ENCODE measurements at places on chromosomes 5 and 9.

DNA sequence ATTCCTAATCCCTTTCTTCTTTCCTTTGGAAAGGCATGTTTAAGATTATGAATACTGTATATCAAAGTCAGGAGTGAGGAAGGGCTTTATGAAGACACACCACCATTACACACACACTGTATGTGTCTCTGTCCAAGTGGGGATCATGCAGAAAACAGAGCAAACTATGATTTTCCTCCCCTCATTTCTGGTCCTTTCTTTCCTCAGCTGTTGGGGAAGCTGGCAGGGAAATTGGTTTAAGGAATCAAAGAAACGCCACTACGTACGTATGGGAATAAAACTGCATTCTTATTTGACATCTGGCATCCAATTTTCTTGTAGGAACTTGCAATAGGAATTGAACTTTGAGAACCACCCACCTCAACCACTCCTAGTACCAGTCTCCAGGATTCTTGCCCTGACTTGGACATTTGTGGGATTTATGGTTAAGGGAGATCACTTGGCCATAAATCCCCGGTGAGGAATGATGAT lies 125.8 kb downstream of the PDE4D start:
- no peak for DNase-seq

GRCh38 chr5:12659686-12660085 lies 755.4 kb upstream of the CTNND2 start:
- no peak for DNase-seq

DNA sequence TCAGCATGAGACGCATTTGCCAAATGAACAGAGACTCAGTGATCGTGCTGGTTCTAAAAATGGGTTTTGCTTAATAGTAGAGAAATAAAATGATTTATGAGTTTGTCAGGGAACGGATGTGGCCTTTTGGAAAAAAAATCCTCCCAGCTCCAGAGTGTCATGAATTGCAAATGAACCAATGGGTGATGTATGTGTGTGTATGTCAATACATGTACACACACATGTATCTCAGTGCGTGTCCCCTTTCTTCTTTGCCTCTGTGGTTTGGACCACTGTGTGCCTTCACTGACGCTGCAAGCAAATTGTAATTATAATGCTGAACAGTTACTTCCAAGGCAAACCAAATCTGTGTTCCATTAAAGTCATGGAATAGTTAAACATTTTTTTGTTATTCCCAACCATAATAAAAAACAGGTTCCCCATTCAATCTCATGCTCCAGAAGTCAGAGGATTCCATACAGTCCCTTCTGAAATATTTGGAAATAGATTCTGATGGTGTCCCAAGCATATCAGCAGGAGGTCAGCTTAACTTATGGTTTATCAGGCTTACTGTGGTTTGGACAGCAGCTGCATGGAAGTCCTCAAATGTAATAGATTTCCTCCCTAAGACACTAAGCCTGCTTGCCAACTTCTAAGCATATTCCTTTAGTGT lies 630.5 kb downstream of the ACTL7B start:
- no peak for DNase-seq

GRCh38 chr9:4464911-4465513 lies 25.3 kb upstream of the SLC1A1 start:
- no peak for DNase-seq

DNA sequence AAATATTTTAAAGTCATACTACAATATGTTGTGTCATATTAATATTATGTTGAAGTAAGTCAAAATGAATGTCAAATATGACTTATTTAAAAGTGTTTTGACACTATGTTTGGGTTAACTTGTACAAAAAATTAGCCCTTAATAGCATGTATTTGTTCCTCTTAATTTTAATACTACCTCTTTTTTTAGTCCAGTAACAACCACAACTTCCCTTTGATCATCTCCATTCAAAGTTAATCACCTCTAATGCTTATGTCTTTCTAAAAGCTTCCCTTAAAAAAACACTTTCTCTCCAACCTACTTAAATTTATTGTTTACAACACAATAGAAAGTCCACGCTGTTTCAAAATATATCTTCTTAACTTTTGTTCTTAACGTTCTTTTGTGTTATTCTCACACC lies 9.6 kb downstream of the SLCO4C1 start:
- DNase-seq = no peak

DNA sequence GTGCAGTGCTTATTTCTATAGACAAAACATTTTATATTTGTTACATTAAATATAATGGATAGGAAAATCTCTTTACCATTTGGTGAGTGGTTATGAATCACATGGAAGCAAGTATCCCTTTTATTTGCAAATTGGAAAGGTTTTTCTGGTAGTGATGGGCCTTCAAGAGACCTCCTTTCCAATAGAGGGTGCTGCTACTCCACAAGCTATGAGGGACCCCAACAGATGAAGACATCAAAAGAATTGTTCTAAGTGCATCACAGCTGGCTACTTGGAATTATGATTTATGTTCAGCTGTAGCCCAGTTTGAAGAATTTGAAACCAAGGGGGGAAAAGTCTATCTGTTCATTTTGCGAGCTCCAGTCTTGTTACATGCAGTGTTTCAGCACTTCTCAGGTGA lies 493.7 kb upstream of the SGCD start:
- DNase-seq = no peak

- DNase-seq = no peak
Measured at GRCh38 chr5:3376611-3377010, 219.0 kb upstream of the IRX1 start.

DNA sequence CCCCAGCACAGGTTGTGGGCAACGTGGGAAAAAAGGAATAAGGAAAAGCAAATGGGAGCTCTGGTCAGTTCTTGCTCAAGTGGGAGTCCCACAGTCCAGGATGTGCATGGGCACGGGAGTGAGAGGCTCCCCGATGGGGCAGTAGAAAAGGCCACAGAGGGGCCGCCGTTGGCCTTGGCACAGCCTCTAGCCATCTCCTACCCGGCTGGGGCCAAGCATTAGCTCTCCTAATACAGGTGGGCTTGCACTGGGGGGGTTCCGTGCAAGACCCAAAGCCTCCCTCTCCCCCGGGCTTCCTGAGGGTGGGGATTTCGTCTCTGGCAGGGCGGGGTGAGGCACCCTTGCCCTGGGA lies 212.2 kb upstream of the MVB12B start:
- no peak for DNase-seq

- no peak for DNase-seq
Measured at GRCh38 chr9:28059192-28059591, 485.9 kb upstream of the C9orf72 start.

DNA sequence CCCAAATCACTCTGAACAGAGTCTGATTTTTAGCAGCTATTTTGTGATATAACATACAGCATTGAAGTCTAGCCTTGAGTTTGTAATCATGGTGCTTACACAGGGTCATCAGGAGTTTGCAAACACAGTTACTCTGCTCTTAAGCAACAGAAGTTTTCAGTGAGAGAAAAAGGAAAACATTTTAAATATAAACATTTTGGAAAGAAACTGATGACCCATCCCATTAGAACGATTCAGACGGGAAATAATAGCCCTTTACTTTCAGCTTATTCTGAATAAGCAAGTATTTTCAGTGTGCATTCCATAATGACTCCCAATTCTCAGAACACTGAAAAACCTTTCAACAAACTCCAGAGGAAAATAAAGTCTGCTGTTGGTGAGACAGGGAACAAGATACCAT lies 46.7 kb upstream of the TMC1 start:
- no peak for DNase-seq

- DNase-seq = no peak
Measured at GRCh38 chr9:136512651-136513071, 29.8 kb upstream of the SEC16A start.

- no peak for DNase-seq
Measured at GRCh38 chr9:81028504-81028903, 660.8 kb downstream of the TLE1 start.

- no peak for DNase-seq
Measured at GRCh38 chr9:77435277-77435676, 212.8 kb downstream of the GNA14 start.

- DNase-seq = no peak
Measured at GRCh38 chr5:124729720-124730359, 16.6 kb downstream of the ZNF608 start.

DNA sequence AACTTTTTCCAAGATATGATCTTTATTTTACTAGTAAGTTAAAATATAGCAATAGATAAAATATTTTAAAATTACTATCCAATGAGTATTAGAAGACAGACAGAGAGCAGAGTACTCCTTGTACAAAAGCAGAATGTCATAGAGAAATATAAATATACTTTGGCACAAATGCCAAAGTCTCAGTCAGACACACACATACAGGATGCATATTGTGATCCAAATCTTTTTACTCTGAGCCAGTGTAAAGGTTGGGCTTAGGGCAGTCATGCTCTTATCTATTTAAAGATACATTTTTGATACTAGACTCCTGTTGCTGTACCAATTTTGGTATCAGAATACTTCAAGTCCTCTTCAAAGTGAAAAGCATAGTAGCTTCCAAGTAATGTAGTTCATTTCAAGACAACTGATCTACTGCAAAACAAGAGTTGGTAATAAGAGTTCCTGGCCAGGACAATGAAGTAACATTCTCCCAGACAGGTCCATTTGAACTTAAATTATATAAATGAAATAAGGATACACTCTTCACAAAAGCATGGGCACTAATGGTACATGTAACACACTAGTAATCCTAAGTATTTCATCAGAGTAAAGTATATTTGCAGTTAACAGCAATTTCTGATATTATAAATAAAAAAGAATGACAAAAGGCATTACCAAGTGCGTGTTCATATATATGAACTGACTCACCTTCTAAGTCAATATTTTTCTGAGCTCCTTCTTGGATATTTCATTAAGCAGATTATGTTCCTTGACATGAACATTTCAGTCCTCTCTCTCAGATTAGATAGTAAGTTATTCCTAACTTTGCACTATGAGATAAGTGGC lies 10.5 kb downstream of the PFDN1 start:
- no peak for DNase-seq

DNA sequence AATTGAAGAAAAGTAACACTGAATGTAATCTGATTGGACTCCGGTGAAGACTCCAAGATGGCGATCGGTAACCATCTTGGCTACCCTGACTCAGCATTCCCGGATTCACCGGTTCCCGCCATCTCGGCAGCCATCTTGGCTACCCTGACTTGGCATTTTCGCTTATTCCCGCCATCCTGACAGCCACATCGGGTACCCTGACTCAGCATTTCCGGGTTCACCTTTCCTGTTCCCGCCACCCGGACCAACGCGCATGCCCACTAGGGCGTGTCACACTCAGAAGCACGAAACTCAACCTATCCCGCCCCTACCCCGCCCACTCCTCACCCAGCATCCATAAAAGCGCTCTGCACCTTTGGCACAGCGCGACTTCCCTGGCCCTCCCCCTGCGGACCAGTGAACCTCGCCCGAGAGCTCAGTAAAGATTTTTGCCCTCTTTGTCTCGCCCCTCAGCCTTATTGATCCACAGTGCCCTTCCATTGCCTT lies 17.2 kb downstream of the SPTLC1 start:
- peak; percentile 28 for DNase-seq

DNA sequence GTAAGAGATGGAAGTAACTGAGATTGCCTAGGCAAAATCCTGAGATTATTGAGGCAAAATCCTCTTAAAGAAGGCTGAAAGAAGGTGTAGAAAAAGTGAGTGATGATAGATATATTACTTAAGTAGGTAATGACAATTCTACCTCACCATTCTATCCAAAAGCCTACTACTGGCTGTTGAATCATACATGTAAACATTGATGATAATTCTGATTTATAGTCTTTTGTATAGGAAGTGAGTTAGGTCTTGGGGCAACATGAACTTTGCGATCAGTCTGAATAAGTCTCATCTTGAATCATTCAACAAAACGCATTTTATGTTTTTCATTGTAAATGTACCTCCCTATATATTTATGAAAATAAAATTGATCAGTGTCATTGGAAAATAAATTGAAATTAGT lies 99.6 kb downstream of the PARP8 start:
- DNase-seq = no peak

DNA sequence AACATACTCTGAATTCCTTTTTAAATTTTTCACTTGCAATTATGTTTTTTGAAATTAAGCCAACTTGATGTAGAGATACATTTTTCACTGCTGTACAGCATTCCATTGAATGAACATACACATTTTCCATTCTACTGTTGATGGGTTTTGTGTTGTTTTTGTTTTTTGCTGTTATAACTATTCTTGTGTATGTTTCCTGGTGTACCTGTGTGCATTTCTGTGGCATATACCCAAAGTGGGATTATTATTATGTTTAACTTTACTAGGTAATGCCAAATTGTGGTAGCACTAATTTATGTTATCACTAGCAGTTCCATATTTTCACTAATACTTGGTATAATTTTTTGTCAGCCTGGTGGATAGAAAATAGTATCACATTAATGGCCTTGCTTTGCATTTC lies 2.7 kb downstream of the RFESD start:
- DNase-seq = no peak

DNA sequence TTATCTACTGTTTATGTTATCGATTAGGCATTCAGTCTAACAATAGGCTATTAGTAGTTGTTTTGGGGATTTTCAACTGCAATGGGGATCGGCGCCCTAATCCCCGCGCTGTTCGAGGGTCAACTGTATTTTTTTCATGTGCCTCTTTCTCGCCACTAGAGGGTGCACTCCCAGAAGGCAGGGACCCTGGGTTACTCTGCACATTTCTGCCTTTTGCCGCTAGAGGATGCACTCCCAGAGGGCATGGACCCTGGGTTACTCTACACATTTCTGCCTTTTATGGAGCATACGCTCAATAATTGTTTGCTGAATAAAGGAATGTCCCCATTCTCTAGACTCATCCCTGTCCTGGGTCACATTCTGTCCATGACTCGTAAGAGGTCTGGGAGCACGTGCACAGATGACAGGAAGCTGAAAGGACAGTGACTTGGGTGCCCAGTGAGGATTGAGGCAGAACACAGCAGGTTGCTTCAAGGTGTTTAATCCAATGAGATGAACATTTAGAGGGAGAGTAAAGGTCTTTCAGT lies 27.9 kb upstream of the RECK start:
- peak; percentile 16 for DNase-seq

DNA sequence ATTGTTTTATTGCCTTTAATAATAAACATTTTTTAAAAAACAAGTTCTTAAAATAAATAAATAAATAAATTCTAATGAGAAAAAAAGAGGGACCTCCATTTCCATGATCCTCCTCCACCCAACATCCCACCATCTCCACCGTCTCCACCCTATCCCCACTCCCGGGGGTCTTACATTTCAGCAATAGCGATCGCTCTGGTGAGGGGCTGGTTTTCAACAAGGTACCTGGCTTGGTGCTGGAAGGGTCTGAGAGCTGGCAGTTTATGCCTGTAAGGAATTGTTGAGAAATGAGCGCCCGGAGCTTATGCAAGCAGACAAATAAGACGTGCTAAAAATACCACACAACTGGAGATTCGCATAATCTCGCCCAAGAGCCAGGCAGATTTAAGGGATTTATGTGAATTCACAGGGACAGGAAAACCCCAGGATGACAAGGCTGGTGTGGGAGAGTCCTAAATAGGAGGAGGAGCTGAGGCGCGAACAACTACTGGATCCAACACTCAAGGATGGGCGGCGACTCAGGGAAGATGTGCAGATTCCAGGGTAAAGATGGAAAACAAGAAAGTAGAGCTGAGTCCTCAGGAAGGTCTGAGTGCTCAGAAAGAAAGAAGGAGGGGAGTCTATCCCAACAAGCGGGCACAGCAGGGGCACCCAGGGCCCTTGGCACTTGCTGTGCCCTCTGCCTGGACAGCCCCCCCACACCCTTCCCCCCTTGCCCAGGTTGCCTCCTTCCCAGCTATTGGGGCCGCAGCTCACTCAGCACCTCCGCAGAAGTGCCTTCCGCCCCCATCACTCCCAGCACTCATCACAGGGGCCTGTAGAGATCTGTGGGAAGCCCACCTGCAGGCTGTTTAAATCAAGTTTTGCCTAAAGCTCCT lies 27.0 kb downstream of the TRIM14 start:
- no peak for DNase-seq

All from activated CD8-positive, alpha-beta memory T cell treated with anti-CD3 and anti-CD28 coated beads for 1 hour (primary cell).